ENCODE measurements at places on chromosomes 13 and 19.
A peak's percentile ranks its signal among the peaks of the same experiment; 100 is the strongest.

GRCh38 chr13:103436057-103436654, 369.9 kb upstream of the SLC10A2 start:
- no peak for DNase-seq

DNA sequence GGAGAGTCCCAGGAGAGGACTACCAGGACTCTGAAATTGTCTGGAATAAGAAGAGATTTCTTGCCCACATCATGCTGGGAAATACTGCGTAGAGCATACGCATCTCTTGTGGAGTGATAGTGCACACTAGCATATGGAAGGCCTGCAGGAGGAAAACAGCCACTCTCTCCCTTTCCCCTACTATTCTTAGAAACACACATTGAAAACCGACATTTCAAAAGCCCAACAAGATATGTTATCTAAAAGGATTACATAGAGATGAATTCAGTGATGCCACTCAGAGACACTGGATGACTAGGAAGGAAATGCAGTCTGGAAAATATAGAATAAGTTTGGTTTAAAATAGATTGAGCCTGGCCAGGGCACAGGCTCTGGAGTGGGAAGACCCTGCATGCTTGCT, 388.7 kb upstream of the NBEA start:
- no peak for DNase-seq

- DNase-seq = peak; percentile 30
Measured at GRCh38 chr19:48568345-48568886, 16.4 kb downstream of the SULT2B1 start.

GRCh38 chr19:57248646-57249045, 8.2 kb downstream of the ZNF805 start:
- DNase-seq = no peak

- DNase-seq = no peak
Measured at GRCh38 chr13:106357198-106357597, 178.3 kb downstream of the EFNB2 start.

- DNase-seq = no peak
Measured at GRCh38 chr19:44856421-44857083, 10.5 kb downstream of the NECTIN2 start.

- no peak for DNase-seq
Measured at GRCh38 chr13:36925603-36926002, 5.6 kb upstream of the SMAD9 start.

- DNase-seq = no peak
Measured at GRCh38 chr13:53237696-53238095, 209.1 kb downstream of the OLFM4 start.

DNA sequence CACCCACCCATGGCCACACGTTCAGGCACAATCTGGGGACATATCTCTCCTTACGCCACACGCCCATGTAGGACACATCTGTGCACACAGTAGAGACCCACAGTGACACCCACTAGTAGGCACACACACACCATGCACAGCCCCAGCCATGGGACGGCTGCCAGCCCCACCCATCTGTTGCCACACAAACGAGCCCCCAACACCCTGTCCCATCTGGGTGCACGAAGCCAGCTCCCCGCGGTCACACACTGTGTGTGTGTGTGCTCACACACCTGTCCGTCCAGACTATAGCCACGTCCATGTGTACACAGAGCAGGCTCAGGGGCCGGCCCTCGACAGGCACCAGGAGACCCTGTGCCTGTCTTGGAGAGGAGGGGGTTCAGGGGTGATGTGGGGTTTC, 10.6 kb downstream of the ERFL start:
- peak; percentile 23 for DNase-seq

GRCh38 chr13:29522044-29522685, 73.3 kb downstream of the SLC7A1 start:
- no peak for DNase-seq

DNA sequence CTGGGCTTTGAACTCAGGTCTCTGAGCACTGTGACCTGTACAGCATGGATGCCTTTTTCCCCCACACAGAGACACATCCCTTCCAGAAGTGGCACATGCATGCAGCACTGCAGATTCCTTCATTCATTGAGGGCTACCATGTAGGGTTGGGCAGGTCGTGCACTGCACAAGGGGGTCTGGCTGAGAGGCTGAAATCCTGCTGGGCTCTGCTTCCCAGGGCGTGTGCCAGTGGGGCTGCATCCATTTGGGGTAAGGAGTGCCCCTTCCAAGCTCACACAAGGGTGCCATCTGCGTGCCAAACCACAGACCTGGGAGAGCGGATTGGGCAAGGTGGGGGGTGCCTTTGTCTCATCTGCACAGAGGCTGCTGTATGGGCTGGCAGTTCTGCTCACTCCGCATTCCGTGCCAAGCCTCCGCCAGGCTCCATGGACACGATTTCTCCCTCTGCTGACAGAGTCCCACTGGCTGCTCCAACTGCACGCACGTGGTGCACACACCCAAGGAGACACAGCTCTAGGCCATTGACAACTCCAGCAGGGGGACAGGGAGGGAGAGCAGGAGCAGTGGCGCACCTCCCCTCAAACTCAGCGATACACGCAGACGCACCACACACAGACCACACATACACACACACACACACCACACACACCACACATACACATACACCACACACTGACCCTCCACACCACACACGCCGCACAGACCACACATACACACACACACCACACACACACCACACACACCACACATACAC, 4.5 kb upstream of the SHISA7 start:
- peak; percentile 31 for DNase-seq

DNA sequence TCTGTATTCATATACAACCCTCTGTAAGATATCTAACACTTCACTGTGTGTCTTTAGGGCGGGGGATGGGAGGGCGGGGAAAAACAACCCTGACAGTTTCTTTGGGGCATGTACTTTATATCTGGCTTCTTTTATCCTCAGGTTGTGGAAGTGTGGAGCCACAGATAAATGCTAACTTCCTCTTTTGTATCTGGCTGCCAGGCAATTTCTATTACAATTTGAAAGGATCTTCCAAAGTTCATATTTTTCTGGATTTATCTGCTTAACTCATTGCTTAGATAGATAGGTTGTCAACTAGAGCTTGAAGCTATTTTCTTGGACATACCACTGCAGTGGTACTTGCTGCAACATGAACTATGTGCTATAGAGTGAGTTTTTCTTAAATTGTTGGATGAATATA, 393.0 kb downstream of the LMO7 start:
- DNase-seq = no peak

DNA sequence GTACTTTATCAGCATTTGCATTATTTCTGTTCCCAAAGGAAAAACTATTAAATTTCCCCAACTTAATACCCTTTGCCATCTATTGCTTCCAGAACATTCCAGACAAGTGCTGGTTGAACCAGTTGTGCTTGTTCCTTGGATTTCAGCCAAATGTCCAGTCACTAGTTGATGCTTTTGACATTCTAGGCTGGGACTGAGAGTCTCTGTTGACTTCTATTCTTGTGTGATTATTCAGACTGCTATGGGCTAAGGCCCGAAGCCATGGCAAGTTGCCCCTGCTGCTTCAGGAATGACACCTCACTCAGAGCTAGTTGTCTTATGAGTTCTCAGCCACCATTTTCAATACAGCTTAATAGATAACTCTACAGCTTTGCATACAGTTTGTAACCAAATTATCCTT, 458.1 kb upstream of the ARGLU1 start:
- no peak for DNase-seq

DNA sequence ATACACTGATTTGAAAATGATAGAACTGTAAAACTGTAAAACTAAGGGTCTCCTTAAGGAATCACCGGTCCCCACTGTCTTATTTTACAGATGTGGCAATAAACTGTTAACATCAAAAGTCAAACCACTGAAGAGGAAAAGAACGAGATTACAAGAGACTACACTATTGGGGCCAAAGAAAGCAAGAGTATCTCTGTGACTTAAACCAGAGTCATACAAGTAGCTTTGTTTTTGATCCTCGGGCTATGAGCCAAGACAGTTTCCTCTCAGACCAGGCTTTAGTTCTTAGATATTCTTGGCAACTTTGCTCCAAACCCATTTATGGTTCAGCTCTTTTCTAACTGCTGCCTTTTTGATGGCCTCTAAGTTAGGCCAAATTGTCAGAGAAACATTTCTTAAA, 113.8 kb downstream of the TBC1D4 start:
- DNase-seq = no peak

DNA sequence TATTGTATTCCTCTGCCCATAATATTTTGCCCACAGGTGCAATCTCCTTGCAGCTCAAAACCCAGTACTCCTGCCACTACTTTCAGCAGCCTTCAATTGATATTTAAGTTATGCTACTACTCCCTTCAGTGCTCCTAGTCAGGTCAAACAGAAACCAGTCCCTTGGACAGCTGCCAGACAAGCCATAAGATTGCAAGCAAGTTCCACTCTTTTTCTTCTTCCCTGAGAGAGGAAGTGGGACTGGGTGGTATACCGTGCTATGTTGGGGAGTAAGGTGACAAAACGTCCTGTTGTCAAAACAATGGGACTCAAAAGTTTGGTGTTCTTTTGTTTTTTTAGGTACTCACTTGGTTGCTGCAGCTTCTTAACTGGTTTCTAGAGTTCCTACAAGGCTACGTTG, 63.1 kb upstream of the FRY start:
- no peak for DNase-seq

- DNase-seq = no peak
Measured at GRCh38 chr13:73935991-73936390, 198.2 kb downstream of the KLF12 start.

GRCh38 chr13:40776232-40776631, 5.2 kb upstream of the MRPS31 start:
- no peak for DNase-seq

- no peak for DNase-seq
Measured at GRCh38 chr19:42655748-42656147, 61.0 kb upstream of the CEACAM8 start.

DNA sequence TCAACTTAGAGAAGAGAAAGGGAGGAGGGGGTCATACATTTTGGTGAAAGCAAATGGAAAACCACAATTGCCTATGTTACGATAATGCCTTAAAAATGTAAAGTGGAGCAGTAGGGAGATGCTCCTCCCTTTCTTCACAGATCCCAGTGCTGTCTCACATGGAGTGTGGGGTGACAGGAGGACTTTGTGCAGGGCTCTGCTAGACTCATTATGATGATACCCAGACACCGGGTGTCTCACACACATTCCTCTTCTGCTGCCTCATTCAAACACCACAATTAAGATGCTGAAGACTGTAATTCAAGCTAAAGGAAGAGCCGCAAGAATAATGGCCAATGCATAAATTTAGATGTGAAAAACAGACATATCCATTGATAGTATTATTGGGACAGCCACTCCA, 150.6 kb downstream of the LHFPL6 start:
- DNase-seq = no peak

DNA sequence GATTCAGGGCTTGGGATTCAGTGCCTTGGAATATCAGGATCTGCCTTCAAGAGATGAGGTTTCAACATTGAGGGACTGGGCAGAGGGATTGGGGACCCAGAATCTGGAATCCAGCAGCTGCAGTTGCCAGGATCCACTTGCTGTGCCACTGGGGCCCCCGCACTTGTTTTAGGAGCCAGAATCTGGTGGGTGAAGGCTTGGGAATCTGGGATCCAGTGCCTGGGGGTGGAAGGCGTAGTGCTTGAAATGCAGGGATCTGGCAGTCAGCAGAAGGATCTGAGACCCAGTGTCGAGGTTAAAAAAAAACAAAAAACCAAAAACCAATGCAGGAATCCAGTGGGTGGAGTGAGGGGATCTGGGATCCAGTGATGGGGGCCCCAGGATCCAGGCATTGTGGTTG, 7.3 kb upstream of the SLC25A41 start:
- no peak for DNase-seq

GRCh38 chr13:35818633-35819067, 312.5 kb downstream of the DCLK1 start:
- peak; percentile 64 for DNase-seq

DNA sequence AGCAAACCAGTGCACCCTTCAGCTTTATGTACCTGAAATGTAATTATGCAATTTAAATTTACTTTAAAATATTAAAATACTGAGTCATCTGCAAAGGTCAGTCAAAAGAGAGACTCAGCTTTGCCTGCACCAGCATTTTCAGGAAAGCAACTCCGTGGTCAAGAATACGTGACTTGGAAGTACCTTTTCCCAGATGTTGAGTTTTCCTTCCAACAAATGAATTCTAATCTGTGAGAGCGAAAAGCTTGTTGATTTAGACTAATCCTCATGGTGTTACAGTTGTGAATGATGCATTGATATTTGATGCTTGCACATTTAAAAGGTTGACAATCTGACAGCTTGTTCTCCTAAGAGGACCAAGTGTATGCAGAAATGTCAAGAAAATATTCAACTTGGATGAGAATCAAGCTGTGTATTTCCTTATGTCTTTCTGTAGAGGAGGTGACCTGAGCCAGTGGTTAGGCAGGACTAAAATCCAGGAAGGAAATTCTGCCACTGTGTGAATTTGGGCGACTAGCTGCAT, 270.4 kb downstream of the ABCC4 start:
- DNase-seq = no peak

GRCh38 chr13:26961890-26962615, 201.5 kb upstream of the GPR12 start:
- DNase-seq = no peak

GRCh38 chr13:79998381-79998880, 342.5 kb downstream of the SPRY2 start:
- no peak for DNase-seq

GRCh38 chr13:110454956-110455355, 106.6 kb downstream of the RAB20 start:
- DNase-seq = no peak

DNA sequence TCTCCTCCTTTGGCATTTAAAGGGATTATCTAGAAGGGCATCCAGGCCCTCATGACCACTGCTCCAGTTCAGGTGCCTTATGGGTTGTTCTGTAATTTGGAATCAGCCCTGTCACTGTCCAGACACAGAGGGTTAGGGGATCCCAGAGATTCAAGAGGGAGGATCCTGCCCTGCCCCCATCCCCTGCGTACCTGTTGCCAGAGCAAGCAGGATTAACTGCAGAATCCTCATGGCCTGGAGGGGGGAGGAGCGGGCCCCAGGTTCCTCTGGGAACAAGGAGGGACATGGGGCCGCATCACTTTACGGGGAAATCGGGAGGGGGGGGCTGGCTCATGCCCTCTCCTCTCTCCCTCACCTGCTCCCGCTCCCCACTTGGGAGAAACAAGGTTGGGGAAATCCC, 1.0 kb downstream of the KLK11 start:
- no peak for DNase-seq

GRCh38 chr13:30486230-30487074, 20.7 kb upstream of the HMGB1 start:
- no peak for DNase-seq

- DNase-seq = no peak
Measured at GRCh38 chr13:72208112-72208645, 341.2 kb upstream of the DACH1 start.

GRCh38 chr19:49469828-49470614, 4.0 kb upstream of the FLT3LG start:
- DNase-seq = no peak

- peak; percentile 46 for DNase-seq
Measured at GRCh38 chr13:29507356-29507755, 88.1 kb downstream of the SLC7A1 start.

DNA sequence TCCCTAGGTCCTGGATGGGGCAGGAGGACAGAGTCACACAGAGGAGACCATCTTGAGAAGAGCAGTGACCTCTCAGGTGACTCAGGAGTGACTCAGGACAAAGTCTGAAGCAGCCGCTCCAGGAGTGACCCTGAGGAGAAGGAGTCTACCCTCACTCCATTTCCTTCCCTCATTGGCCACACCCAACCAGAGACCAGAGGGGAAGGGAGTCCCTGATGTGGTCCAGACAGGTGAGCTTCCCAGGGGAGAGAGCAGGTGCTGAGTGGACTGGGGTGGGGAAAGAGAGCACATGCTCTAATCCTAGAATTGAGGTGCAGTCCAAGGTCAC, 75.5 kb upstream of the MEDAG start:
- DNase-seq = no peak
